MCF 10A (cell line): ENCODE measurements at places on chromosomes 6 and 20.

GRCh38 chr6:133964052-133964451, 11.0 kb downstream of the TBPL1 start:
- DNase-seq, result peak; percentile 82

DNA sequence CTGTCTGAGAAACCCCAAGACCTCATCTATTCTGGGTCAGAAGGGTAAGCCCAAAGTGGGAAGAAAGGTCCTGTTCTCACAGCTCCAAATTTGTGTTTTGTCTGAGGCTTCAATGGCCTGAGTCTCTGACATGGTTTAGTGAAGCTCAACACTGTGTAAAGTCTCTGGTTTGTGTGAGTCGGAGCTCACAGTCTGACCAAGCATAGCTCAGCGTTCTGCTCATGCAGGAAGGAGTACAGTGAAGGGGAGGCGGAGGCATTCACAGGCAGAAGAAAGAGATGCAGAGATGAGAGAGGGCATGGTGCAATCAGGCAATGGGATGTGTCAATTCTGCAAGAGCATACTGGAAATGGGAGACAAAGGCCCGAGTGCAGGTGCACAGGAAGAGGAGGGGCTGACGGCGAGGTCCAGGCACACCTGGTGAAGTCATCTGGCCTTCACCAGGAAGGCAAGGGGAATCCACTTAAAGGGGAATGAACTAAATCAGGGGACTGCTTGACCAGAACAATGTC, 463.0 kb upstream of the AGPAT4 start:
- no peak for DNase-seq

- no peak for DNase-seq
Observed at GRCh38 chr6:15322184-15322583, 76.3 kb downstream of the JARID2 start.

- DNase-seq, result no peak
Observed at GRCh38 chr6:147389463-147389862, 119.0 kb upstream of the SAMD5 start.
